ENCODE measurements at places on chromosomes 5 and 9.

- DNase-seq = no peak
These were observed 294.9 kb upstream of the ADAMTS16 start for GRCh38 chr5:4845221-4845620.

- DNase-seq = no peak
These were observed 16.0 kb downstream of the ENC1 start for GRCh38 chr5:74624501-74624900.

- no peak for DNase-seq
These were observed 388.9 kb downstream of the NR2F1-AS1 start for GRCh38 chr5:93192087-93192486.

DNA sequence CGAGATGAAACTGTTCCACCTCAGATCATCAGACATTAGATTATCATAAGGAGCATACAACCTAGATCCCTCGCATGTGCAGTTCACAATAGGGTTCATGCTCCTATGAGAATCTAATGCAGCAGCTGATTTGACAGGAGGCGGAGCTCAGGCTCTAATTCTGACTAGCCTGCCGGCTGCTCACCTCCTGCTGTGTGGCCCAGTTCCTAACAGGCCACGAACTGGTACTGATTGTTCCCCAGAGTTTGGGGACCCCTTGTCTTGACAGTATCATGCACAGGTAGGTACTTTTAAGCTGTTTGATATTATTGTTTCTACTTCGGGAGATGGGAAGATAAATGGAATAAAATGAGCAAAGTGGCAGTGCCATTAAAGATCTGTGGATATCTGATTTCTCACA is 66.9 kb downstream of the ZCCHC7 start:
- DNase-seq = no peak

GRCh38 chr9:91777292-91777830 is 172.7 kb downstream of the ROR2 start:
- no peak for DNase-seq

GRCh38 chr5:154117930-154118329 is 72.6 kb upstream of the GALNT10 start:
- DNase-seq = no peak

- DNase-seq = no peak
These were observed 15.0 kb downstream of the MSANTD3 start for GRCh38 chr9:100441911-100442361.

- no peak for DNase-seq
These were observed 59.3 kb downstream of the NPR3 start for GRCh38 chr5:32770444-32770843.

- no peak for DNase-seq
These were observed 29.4 kb upstream of the PDCL start for GRCh38 chr9:122857815-122858214.

DNA sequence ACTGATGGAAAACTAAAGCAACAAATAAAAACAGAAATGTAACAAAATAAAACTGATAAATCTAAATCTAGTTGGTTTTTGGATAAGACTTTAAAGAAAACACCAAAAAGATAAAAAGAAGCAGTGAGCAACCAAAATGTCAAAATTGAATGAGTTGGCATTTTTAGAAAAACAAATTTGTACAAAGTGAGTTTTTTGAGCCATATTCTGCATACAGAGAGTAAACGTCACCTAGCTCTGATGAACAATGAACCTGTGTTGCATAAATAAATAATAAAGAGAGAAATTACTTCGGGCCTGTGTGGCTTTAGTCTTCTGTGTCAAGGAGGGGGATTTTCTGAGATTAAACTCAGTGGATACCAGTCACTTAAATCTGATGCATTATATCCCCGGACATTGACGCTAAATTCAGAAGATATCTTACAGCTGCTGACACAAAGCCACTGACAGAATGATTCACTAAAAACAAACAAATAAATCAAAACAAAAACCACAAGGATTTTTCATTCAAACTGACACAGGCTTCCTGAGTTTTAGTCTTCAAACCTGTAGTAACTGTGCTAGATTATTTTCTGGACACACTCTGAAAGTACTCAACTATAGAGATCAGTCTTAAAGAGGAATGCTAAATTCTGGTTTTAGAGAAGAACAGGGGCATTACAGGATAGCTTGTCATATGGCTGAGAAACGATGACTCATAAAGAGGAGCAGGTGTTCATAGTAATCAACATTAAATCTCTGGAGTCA is 403.5 kb upstream of the ST8SIA4 start:
- DNase-seq = no peak

GRCh38 chr5:173291722-173292658 is 36.2 kb downstream of the STC2 start:
- DNase-seq = no peak

DNA sequence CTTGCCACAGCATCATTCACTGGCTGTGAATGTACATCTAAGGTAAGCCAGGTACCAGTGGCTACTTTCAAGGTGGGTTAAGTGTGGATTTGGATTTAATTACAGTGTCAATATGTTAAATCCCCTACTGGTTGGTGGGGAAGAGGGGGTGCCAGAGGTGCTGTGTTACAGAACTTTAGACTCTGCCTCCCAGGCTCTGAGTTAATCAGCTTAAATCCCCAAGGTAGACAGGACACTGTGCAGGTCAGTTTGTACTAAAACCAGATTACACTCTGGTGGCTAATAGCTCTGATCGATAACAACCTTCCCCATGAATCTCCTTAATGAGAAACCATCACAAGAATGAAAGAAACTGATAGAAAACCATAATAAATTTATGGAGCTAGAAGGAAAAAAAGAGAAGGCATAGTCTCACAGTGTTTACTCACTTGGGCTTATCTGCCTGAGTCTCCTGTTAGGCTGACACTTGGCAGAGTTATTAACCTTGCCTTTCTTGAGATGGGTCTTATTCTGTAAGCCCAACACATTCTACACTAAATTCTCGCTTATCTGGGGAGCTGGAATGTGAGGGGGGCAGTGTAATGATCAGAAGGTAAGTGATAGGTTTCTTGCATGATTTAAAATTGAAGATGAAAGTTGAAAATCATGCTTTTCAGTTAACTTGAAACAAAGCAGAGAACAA is 106.8 kb downstream of the LMNB1 start:
- no peak for DNase-seq

- DNase-seq = no peak
These were observed 652.3 kb downstream of the BNC2 start for GRCh38 chr9:16217943-16218701.

- DNase-seq = no peak
These were observed 107.3 kb upstream of the SPIN1 start for GRCh38 chr9:88280816-88281382.

DNA sequence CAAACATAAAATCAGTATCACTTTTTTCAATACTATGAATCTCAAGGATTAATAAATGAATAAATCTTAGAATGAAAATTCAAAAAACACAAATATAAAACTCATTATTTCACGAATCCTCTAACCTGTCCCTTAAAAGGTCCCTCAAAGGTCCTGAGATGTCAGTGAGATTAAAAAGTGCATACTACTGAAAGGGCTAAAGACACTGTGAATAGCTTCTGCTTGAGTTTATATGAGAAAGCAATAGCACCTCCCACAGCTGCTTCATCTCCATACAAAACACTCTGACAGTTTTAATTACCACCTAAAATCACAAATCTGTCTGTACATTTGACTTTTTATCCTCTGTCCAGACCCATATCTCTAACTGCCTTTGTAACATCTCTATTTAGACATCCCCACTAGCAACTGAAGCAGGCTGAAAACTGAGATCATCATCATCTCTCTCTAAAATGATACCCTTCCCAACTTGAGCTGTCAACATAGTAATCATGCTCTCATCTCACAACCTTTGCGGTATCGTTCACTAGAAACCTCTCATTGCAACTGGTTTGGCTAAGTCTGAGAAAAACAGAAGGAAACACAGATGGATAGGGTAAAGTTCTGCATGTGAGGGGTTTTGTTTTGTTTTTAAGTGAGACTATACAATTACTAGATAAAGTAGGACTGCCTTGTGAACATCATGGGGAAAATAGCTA is 56.3 kb downstream of the TBCA start:
- no peak for DNase-seq

- no peak for DNase-seq
These were observed 61.4 kb upstream of the TBC1D9B start for GRCh38 chr5:179969110-179969509.

DNA sequence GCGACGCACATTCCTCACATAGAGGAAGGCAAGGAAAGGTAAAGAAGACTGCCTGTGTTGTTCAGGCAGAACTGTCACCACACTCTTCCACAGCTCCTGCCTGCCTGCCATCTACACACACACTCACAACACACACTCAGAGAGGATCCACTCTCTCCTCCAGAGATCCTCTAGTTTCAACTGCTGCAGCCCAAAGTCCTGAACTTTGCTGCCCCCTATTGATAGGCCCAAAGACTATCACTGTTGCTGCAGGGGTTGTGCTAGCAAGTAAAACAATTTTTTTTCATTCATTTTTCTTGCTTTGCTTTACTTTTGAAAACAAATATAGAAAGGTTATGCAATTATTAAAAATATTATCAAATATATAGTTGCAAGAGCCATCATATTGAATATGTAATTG is 5.9 kb upstream of the CFAP90 start:
- DNase-seq = no peak

- no peak for DNase-seq
These were observed 113.9 kb downstream of the WNK2 start for GRCh38 chr9:93297659-93298497.

GRCh38 chr5:124154714-124155113 is 591.7 kb downstream of the ZNF608 start:
- DNase-seq = no peak

DNA sequence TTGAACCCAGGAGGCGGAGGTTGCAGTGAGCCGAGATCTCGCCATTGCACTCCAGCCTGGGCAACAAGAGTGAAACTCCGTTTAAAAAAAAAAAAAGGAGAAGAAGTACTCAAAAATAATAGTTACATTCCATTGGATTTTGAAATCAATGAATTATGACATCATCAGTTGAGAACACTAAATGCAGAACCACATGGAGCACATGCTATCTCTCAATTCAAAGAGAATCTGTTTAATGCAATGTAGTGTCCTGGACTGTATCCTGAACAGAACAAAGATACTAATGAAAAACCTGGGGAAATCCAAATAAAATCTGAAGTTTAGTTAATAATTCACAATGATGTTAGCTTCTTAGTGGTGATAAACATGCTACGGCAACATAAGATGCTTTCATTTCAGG is 20.3 kb downstream of the CDC14B start:
- DNase-seq = no peak

- no peak for DNase-seq
These were observed 22.5 kb downstream of the C5orf22 start for GRCh38 chr5:31554552-31554951.

DNA sequence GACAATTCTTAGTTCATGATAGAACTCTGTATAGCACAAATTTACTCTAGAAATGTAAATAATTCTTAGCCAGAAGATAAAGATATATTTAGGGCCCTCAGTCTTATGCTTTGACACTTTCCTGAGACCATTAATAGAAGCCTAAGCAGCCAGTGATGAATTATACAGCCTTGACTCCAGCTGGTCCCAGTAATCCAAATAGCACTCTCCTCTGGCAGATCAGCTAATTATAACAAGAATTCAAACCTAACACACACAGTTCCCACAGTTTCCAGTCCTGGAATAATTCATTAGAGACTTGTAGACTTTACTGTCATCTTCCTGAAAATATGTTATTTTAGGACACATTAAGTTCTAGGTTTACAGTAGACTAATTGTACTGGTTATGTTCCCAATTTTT is 50.4 kb downstream of the SHOC1 start:
- no peak for DNase-seq

DNA sequence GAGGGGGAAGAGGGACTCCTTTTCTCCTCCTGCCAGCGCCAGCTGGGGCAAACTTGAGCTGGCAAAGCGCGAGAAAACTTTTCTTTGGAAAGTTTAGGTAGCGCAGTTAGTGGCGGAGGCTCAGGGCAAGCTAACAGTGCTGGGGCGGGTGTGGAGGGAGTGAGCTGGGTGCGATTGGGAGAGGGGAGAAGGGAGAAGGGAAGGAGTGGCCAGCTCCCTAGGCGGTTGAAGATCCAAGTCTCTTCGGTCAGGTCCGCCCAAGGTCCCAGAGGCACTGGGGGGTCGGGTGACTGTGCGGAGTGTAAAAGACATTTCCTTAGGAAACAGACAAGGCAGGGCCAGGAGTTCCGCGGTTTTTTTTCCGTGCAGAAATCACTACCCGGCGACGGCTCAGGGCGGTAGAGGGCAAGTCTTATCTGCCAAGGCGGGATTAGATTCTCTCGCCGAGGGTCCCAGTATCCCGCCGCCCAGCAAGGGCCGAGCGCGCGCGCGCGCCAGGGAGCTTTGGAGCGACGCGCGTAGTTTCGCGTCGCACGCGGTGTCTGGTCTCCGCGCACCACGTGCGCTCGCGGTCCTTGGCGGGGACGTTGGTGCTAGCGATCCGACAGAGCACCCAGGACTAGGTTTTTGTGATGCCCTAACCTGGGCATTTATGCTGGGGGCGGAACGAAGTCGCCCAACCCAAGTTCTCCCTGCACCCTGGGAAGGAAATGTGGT is 33.6 kb upstream of the NFIB start:
- DNase-seq = no peak

GRCh38 chr5:55205001-55205400 is 22.1 kb downstream of the MCIDAS start:
- no peak for DNase-seq

DNA sequence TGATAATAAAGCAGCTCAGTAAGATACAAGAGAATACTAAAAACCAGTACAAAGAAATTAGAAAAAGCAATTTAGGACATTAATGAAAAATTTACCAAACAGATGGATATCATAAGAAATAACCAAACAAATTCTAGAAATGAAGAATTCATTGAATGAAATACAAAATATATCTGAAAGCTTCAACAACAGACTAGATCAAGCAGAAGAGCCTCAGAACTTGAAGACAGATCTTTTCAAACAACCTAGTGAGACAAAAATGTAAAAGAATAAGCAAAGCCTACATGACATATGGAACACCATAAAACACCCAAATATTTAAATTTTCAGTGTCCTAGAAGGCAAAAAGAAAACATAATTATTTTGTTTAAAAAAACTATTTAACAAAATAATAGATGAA is 66.9 kb downstream of the SKIC3 start:
- no peak for DNase-seq

DNA sequence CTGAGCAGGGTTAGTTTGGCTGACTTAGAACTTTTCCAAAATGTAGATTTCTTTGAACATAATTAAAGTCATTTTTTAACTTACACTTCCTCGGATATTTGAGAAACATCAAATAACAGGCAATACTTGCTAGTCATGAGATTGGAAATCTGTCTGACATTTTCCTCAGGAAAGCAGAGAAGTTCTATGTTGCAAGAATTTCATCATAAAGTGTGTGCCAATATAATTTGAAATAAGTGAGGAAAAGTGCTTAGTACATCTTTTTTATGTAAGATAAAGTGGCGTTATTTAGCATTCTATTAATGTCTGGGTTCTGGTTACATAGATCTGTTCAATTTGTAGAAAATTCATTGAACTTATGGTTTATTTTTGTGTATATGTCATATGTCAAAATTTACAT is 48.7 kb upstream of the C5orf47 start:
- no peak for DNase-seq
